ENCODE measurements at places on chromosomes 1 and 21.
A peak's percentile ranks its signal among the peaks of the same experiment; 100 is the strongest.

- DNase-seq: no peak
Observed at GRCh38 chr1:16998589-16998988, 13.1 kb downstream of the ATP13A2 start.

- no peak for DNase-seq
Observed at GRCh38 chr21:31710586-31710985, 21.3 kb downstream of the SCAF4 start.

DNA sequence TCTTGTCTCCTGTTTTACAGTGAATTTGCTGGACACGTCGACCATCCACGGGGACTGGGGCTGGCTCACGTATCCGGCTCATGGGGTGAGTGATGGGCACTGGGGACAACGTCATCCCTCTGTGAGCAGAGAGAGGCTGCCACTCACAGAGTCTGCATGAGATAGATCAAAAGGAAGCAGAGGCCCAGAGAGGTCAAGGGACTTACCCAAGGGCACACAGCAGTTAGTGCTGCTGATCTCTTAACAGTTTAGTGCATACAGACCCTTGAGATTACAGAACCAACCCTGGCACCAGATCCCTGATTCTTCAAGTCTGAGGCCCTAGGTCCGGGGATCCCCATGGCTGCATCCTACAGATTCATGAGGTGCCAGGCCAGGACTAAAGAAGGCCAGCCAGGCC, 6.0 kb downstream of the EPHA8 start:
- DNase-seq: no peak

- no peak for DNase-seq
Observed at GRCh38 chr1:227943381-227944089, 4.2 kb downstream of the WNT9A start.

- no peak for DNase-seq
Observed at GRCh38 chr1:103112546-103112945, 4.2 kb upstream of the COL11A1 start.

- DNase-seq: no peak
Observed at GRCh38 chr1:207817166-207817565, 65.3 kb downstream of the CD46 start.

GRCh38 chr1:41358131-41359021, 2.9 kb upstream of the FOXO6 start:
- peak; percentile 23 for DNase-seq

- no peak for DNase-seq
Observed at GRCh38 chr1:85661767-85662166, 46.5 kb downstream of the ZNHIT6 start.

DNA sequence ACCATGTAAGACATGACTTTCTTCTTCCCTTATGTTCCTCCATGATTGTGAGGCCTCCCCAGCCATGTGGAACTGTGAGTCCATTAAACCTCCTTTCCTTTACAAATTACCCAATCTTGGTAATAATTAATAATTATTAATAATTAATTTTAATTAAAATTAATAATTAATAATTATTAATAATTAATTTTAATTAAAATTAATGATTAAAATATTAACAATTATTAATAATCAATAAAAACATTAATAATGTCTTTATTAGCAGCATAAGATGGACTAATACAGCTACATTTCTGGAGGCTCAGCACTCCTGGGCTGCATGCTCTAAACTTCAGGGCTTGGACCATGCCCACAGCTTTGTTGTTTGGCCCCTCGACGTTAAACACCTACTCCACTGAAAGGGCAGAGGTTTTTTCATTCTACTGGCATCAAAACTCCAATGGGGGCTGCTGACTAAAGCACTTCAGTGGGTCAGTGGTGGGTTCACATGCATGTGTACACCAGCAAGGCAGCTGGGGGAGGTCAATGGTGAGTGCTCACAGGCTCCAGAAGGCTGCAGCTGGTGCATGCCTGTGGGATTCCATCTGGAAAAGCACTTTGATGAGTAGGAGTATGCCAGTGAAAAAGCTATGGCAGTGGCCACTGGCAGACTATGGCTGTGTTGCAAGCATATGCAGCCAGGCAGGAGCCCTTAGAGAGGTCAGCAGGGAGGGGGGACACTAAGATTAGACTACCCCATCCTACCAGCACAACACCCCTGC, 561.3 kb downstream of the NCAM2 start:
- no peak for DNase-seq

- no peak for DNase-seq
Observed at GRCh38 chr1:96684744-96685143, 36.8 kb upstream of the PTBP2 start.

DNA sequence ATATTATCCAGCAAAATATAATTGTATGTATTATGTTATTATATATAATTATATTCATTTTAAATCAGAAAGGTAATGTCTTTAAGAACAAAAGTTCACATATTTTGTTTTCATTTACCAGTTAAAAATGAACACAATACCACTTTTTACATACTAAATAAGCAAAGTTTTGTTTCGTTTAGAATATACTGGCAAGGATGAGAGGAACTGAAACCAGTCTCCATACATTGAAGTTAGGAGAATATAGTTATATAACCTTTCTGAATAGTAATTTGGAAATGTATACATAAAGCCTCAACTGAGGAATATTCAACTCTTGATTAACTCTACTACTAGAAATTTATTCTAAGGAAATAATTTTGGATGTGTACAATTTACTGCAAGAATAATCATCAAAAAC, 110.5 kb downstream of the ZNF644 start:
- no peak for DNase-seq

DNA sequence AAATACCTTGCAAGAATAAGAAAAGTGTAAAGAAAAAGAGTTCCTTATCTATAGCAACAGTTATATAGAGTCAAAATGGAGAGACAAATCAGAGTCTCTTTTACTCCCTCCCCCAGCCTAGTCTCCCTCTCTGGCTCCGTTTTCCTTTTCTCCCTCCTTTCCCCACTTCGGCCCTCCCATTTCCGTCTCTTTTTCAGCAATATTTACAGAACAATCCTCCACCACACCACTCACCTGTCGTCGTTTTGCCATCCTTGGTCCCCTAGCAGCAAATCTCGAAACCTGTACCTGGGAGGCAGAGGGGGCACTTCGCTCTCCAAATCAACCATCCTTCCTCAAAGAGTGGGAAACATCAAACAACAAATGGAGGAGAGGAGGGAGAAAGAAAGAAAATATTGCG, 259 bp downstream of the KCNT2 start:
- no peak for DNase-seq

DNA sequence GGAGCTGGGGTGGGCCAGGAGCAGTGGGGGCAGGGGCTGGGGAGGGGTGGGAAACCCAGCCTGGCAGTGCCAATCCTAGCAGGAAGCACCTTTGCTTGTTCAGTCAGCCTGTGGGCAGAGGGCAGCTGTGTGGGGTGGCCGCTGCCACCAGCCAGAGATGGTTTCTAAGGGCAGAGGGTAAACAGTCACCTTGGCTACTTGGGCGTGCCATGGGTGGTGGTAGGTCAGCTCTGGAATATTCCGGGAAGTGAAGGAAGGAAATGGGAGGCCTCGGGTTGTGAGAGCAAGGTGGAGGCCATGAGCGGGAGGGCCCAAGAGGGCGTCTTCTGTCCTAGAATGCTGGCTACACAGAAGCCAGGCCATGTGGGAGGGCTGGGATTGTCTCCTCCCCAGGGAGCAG, 20.7 kb upstream of the WNT4 start:
- DNase-seq: no peak

GRCh38 chr1:153272186-153272585, 12.7 kb downstream of the LORICRIN start:
- no peak for DNase-seq

- DNase-seq: no peak
Observed at GRCh38 chr1:168164771-168165170, 14.0 kb upstream of the TIPRL start.

DNA sequence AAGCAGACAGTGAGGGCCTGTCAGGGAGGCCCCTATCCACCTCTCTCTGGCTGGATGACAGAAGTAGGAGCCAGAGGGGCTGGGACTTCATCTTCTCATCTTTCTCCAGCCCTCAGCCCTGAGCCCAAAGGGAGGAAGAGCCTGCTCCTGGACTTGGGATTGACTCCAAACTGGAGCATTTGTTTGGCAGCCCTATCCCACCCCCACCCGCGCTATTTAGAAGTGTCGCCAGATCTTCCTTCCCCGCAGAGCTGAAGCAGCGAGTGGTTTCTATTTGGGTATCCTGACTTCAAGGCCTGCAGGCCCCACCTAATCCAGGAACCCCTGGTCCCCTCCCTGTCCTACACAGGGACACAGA, 9.6 kb downstream of the NES start:
- no peak for DNase-seq

GRCh38 chr1:242710847-242711246, 186.3 kb upstream of the PLD5 start:
- DNase-seq: no peak

DNA sequence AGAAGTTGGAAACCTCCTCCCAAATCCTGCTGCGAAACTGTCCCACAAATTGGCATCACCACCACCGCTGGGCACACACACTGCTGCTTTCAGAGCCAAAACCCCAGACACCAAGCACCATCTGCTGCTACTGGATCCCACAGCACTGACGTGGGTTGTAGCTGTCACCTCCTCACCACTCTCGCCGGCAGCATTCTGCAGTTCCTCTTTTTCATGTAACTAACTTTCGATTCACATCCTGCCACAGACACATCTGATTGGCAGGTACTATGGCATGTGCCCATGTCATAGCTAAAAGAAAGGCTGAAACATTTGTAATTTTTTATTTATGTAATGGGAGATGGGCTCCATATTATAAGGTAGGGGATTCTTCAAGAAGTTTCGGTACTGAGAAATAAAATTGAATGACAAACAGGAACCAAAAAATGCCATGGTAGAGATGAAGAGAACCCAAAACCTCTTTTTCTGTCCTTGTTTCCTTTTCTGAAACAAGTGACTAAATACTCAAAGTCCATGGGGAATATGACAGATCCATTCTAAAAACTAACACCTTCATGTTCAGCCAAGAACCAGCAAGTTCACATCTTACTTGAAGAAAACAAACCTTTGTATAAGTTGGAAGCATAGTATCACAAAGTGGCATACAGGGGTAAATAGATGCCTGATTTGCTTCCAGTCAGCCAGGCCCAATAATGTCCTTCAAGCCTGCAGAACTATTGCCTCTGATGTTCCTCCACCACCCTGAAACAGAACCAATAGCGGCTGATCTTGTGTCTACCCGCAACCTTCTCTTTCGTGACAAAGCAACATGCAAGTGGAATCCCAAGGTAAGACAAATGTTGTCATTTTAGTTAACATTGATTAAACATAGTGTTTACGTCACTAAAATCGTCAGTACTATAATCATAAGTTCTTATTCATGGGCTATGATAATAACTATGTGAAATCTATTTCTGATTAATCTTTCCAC, 26.6 kb upstream of the RGS13 start:
- peak; percentile 90 for DNase-seq

- DNase-seq: peak; percentile 33
Observed at GRCh38 chr1:216750031-216750627, 26.9 kb upstream of the ESRRG start.

DNA sequence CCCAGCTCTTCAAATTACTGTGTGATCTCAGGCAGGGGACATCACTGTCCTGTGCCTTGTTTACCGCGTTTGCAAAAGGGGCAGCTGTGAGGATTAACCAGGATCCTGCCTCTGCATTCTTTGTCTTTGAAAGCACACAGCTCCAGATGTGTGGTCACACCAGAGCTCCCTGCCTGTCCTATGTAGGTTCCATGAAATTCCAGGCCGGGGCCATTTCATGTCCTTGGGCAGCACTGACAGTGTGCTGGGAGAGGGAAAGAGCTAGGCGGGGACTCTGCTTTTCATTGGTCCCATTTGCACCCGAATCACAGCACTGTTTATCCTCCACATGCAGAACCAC, 42.2 kb upstream of the SELENON start:
- no peak for DNase-seq

DNA sequence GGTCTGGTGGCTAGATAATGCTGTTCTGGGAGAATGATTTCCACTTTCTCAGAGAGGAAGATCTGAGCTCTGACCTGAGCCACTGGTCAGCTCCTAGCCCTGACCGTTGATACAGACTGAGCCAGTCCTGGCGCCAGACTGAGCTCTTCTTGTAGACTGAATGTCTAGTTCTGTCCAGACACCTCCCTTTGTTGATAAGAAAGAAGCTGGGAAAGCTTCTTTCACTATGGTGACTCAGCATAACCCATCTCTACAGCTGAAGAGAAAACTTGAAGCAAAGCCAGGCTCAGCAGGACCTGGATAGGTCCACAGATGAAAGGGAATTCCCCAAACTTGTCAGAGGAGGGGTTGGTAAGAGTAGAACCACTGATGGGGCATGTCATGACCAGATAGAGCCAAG, 9.9 kb upstream of the TRABD2B start:
- no peak for DNase-seq

GRCh38 chr1:36126797-36127500, 1.9 kb upstream of the COL8A2 start:
- no peak for DNase-seq

GRCh38 chr1:5405263-5405662, 587.0 kb downstream of the NPHP4 start:
- no peak for DNase-seq

GRCh38 chr1:23732363-23733224, 10.7 kb upstream of the ELOA start:
- peak; percentile 51 for DNase-seq

GRCh38 chr1:221824025-221824424, 82.1 kb upstream of the DUSP10 start:
- DNase-seq: no peak

DNA sequence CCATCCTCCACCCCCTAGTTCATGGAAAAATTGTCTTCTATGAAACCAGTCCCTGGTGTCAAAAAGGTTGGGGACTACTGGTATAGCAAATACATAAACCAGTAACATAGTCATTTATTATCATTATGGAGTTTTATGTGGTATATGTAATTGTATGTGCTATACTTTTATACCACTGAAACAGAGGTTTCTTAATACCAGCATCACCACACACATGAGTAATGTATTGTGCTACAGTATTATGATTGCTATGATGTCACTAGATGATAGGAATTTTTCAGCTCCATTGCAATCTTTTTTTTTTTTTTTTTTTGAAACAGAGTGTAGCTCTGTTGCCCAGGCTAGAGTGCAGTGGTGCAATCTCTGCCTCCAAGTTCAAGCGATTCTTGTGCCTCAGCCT, 5.7 kb upstream of the PAXBP1 start:
- no peak for DNase-seq

- DNase-seq: no peak
Observed at GRCh38 chr1:49435291-49435690, 588.5 kb downstream of the AGBL4 start.

DNA sequence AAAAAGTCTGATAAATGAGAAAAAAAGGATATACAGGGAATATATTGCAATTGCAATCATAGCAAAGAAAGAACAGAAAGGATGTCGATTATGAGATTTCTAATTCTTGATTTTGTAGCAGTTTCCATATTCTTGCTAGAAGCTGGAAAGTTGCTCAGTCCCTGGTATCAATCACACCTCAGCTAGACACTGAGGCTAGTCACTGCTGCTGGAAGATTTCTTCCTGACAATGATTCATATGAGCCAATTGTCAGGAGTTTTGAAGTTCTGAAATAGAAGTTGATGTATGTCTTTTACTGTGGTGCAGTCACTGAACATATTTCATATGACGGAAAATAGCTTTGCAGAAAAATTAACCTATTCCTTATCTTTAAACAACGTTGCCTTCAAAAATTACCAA, 208.4 kb upstream of the C1orf105 start:
- DNase-seq: no peak

Measured in NB4 (cell line).